ENCODE measurements at places on chromosomes 1 and 21.

GRCh38 chr1:89721351-89721750 is 88.4 kb downstream of the LRRC8C start:
- no peak for DNase-seq

DNA sequence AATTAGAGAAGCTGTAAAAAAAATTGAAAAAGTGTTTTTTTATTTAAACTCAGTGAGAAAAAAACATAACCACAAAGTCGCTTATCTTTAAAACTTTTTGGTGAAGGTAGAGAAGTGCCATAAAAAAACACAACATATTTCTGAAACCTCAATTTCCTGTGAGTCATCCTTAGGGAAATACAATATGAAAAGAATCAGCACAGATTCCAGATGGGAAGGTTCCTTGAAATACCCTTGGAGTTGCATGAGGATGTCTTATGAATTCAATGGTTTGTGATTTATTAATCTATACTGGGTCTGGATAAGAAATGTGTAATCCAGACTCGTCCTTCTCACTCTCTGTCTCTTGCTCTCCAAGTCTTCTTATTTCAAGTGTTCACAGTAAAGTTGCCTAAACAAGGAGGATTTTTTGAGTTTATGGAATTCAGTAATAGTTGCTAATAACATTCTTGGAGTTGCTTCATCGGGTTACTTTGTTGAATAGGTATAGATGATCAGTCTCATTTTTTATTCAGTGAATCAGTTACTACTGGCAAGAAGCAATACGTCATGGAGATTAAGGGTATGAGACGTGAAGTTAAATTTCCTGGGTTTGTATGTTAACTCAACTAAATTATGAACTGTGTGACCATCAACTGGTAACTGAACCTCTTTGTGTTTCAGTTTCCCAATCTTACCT is 191.4 kb downstream of the KCNK2 start:
- DNase-seq: no peak

- no peak for DNase-seq
These were observed 1015.4 kb downstream of the AMY1C start for GRCh38 chr1:104765085-104765484.

GRCh38 chr1:73886716-73887115 is 311.3 kb downstream of the LRRIQ3 start:
- DNase-seq: no peak

All from DMS79 treated with DMSO at 0.1 percent for 48 hours (cell line).